Activated T-cell treated with anti-CD3 and anti-CD28 coated beads, Interleukin-2, amount 50 U/mL, for 72 hours (primary cell): ENCODE measurements at places on chromosomes 3 and 15. TPM values are rescaled to one million over a fixed set of nuclear protein-coding genes. Genes with fewer than 3 reads are reported as not detected.

- no peaks in the 10 kb centered on the region for H3K36me3 ChIP-seq
- no peak overlapping the region for H3K4me3 ChIP-seq
- no peak for DNase-seq
These were observed 93.5 kb upstream of the ARRDC4 start for GRCh38 chr15:97866959-97867358.

GRCh38 chr3:128851601-128852000, 27.8 kb upstream of the ACAD9 start:
- no peaks in the 10 kb centered on the region for H3K27me3 ChIP-seq
- H3K36me3 ChIP-seq = peaks cover 7% of the 10 kb centered on the region
- H3K27ac ChIP-seq = no peak overlapping the region
- peaks cover 7% of the 10 kb centered on the region for H3K4me1 ChIP-seq
- no peak overlapping the region for H3K4me3 ChIP-seq
- no peak for DNase-seq

DNA sequence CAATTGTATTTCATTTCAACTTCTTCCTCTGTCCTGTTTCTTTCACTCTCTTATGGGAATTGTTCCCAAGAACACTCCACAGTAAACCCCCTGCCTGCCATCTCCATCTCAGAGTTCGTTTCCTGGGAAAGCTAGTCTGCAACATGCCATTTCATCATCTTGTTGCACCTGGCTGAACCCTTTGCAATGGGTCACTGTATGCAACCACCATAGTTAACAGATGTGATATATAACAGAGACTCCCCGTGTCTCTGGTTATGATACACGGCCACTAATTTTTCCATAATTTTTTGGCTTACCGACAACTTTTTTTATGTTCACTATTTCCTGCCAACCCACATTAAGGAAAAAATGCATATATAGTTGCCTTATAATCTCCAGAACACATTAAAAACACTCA, 95.5 kb downstream of the CHST2 start:
- H3K4me3 ChIP-seq = no peak overlapping the region
- no peaks in the 10 kb centered on the region for H3K27me3 ChIP-seq
- peaks cover 21% of the 10 kb centered on the region for H3K4me1 ChIP-seq
- H3K36me3 ChIP-seq = no peaks in the 10 kb centered on the region

GRCh38 chr3:60774617-60775016, 476.6 kb downstream of the FHIT start:
- no peak for DNase-seq
- H3K4me1 ChIP-seq = no peaks in the 10 kb centered on the region
- no peak overlapping the region for H3K4me3 ChIP-seq
- peaks cover 2% of the 10 kb centered on the region for H3K36me3 ChIP-seq
- no peaks in the 10 kb centered on the region for H3K27me3 ChIP-seq

Gene MAP1A
- total RNA-seq = 0.82 TPM

DNA sequence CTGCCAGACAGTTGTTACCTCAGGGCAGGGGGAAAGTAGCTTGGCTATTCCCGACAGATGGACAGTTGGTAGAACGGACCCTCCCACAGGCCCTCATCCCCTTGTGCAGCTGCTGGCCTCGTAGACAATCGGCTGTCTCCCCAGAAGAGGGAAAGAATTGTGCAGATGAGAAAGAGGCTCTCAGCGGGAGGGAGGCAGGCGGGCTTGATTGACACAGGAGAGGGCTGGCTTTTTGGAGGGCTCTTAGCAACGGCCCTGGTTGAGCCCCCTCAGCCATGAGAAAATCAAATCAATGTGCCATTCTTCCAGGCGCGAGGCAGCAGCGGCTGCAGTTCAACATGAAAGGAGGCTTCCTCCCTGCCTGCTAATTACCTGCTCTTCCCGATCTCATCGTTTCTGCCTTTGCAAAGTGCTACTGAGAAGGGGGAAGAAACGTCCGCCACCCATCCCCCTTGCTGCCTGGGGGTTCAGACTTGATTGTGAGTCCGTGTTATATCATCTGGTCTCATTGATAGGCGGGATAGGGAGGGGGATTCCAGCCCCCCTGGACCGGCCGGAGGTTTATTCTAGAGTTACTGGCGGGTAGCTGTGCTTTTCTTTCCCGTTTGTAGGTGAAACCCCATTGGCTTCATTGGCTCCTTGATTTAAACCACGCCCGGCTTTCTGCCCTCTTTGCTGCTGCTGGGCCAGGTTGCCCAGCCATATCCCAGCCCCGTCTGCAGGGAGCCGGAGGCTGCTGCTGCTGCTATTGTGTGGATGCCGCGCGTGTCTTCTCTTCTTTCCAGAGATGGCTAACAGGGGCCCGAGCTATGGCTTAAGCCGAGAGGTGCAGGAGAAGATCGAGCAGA, at the start of gene TAGLN3:
TSS of gene TAGLN3 (plus strand) at position 287 of the 848 bp plus-strand sequence. CDS start at position 788, 501 bp downstream.
- DNase-seq = no peak
- peaks cover 42% of the 10 kb centered on the region for H3K4me1 ChIP-seq
- H3K27ac ChIP-seq = no peak within 1 kb of the TSS
- H3K4me3 ChIP-seq = peak within 1 kb of the TSS; percentile 75

- H3K27ac ChIP-seq = no peak overlapping the region
- H3K4me3 ChIP-seq = no peak overlapping the region
- no peak for DNase-seq
- no peaks in the 10 kb centered on the region for H3K4me1 ChIP-seq
These were observed 331.4 kb upstream of the CCDC54 start for GRCh38 chr3:107045791-107046190.

Gene CDHR4
- 0.39 TPM for total RNA-seq

Gene ARL13B
- 11.4 TPM for total RNA-seq

Gene GOLGA8R
- total RNA-seq = 2.6 TPM

Gene APOD
- 2.4 TPM for total RNA-seq

DNA sequence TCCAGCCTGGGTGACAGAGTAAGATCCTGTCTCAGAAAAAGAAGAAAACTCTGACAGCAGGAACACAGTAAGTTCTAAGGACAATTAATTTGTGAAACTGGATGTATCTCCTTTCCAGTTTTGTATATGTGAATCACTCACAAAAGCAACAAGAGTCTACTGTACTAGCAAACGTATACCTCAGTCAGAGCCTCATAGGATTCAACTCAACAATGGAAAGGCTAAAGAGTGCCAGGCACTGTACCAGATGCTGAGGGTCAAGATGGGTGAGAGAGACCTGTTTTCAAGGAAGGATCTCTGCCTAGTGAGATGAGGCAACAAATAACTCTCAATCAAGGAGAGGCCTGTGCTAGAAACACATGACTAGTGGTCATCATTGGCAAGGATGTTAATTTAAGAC, 14.9 kb downstream of the TBL1XR1 start:
- no peaks in the 10 kb centered on the region for H3K36me3 ChIP-seq
- DNase-seq = no peak
- no peaks in the 10 kb centered on the region for H3K27me3 ChIP-seq
- H3K27ac ChIP-seq = no peak overlapping the region
- peaks cover 78% of the 10 kb centered on the region for H3K4me1 ChIP-seq
- no peak overlapping the region for H3K4me3 ChIP-seq

DNA sequence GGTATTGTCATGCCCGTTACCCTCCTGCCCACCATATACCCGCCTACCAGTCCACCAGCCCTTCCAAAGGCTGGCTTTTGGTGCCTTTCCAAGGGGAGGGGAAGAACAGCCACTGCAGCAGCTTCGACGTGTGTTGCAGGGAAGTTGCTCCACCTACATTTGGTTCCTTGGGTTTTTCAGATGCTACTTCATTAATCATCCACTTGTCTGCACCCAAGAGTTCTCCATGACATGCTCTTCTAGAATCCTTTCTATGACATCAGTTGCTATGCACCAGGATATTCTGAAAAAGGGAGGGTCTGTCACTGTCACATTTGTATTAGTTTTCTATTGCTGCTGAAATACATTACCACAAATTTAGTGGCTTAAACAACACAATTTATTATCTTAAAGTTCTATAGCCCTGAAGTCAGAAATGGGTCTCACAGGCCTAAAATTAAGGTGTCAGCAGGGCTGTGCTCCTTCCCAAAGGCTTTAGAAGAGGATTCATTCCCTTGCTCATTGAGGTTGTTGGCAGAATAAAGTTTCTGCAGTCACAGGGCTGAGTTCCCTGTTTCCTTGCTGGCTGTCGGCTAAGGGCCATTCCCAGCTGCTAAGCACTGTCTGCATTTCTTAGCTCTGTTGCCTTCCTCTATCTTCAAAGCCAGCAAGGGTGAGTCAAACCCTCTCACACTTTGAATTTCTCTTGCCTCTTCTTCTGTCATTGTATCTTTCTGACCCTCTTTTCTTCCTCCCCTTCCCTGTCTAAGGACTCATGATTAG, at the start of gene LYZL4:
TSS of gene LYZL4 (minus strand) at position 241 of the 762 bp plus-strand sequence. CDS start 3,359 bp downstream, outside the sequence.
- H3K4me1 ChIP-seq = no peaks in the 10 kb centered on the region
- H3K27me3 ChIP-seq = peaks cover 18% of the 10 kb centered on the region
- H3K4me3 ChIP-seq = no peak within 1 kb of the TSS
- no peaks in the 10 kb centered on the region for H3K36me3 ChIP-seq
- no peak for DNase-seq

- no peak for DNase-seq
- H3K27ac ChIP-seq = no peak overlapping the region
- H3K36me3 ChIP-seq = no peaks in the 10 kb centered on the region
- H3K4me3 ChIP-seq = no peak overlapping the region
- no peaks in the 10 kb centered on the region for H3K27me3 ChIP-seq
- H3K4me1 ChIP-seq = no peaks in the 10 kb centered on the region
These were observed 341.4 kb downstream of the CNTN3 start for GRCh38 chr3:74273091-74273490.

Gene FETUB
- not detected for total RNA-seq

- H3K27ac ChIP-seq = no peak overlapping the region
- H3K36me3 ChIP-seq = no peaks in the 10 kb centered on the region
- no peak for DNase-seq
- no peaks in the 10 kb centered on the region for H3K27me3 ChIP-seq
These were observed 974.2 kb downstream of the NSUN3 start for GRCh38 chr3:95037097-95037496.

Gene PRKAR2A
- total RNA-seq = 35.7 TPM

Gene GOLGA8H
- 0.19 TPM for total RNA-seq

Gene ACAD9
- 21.9 TPM for total RNA-seq

DNA sequence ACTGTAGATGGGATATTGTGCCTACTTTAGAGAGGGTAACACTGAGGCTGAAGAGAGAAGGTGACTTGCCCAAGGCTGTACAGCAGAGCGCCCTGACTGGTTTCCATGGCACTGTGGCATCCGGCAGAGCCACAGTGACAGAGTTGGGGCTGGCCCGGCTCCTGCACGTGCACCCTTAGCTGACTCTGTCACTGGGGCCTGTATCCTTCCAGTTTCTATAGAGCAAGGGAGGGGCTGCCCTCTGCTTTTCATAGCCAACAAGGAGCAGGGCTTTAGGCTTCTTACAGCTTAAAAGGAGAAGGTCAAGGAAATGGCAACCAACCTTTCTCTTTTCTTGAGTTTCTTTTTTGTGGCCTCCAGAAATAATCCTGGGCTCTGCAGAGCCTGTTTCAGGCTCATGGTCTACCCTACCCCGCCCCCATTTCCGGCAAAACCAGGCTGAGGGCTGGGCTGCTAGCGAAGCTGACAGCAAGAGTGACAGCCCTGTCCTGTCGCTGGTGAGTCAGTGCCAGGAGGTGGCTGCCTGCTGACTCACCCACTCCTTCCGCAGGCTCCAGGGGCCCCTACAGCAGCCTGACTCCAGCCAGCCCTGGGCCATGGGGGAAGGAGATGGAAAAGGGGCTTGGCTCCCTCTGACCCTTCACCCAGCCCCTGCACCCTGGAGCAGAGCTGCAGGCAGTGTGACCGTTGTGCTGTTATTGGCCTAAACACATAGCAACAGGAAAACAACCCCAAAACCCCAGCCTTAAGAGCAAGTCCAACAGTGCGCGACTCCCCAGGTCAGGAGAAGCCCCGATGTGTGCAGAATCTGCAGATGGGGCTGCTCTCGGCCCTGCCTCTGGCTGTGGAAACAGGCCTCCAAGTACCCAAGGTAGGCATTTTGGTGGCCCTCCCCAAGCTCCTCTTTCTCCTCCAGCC, 29.8 kb downstream of the SLC6A6 start:
- H3K27ac ChIP-seq = peak overlapping the region; percentile 68
- peak; percentile 97 for DNase-seq
- H3K27me3 ChIP-seq = no peaks in the 10 kb centered on the region

Gene SUCLG2
- total RNA-seq = 35.8 TPM

DNA sequence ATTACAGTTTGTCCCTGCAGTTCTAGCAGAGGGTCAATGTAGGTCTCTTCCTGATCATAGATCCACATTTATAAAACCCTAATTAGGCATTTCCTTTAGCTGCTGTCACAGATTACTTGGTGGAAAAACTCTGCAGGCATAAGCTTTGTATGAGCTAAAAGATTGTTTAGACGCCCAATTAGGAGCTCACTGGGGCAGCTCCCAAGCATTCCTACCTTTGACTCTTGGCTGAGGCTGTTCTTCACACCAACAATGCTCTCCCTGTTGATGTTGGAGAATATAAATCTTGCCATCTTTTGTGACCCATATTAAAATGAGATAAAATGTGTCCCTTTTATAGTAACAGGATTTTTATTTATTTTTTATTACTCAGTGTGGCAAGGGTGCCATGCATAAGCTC, 148.3 kb upstream of the TRIM42 start:
- DNase-seq = no peak
- H3K4me1 ChIP-seq = no peaks in the 10 kb centered on the region
- no peaks in the 10 kb centered on the region for H3K36me3 ChIP-seq
- no peak overlapping the region for H3K4me3 ChIP-seq
- peaks cover 12% of the 10 kb centered on the region for H3K27me3 ChIP-seq

- no peak overlapping the region for H3K4me3 ChIP-seq
- peaks cover 8% of the 10 kb centered on the region for H3K36me3 ChIP-seq
- H3K27ac ChIP-seq = no peak overlapping the region
- no peaks in the 10 kb centered on the region for H3K27me3 ChIP-seq
- no peaks in the 10 kb centered on the region for H3K4me1 ChIP-seq
These were observed 41.3 kb upstream of the ZBED2 start for GRCh38 chr3:111636366-111636885.

- H3K4me1 ChIP-seq = no peaks in the 10 kb centered on the region
- no peak for DNase-seq
- no peak overlapping the region for H3K4me3 ChIP-seq
- H3K27me3 ChIP-seq = peaks cover 50% of the 10 kb centered on the region
- H3K36me3 ChIP-seq = no peaks in the 10 kb centered on the region
- H3K27ac ChIP-seq = no peak overlapping the region
These were observed 160.7 kb upstream of the TSC22D2 start for GRCh38 chr3:150247441-150247840.

GRCh38 chr3:75192146-75192616, 471.9 kb upstream of the FRG2C start:
- peak; percentile 50 for DNase-seq
- H3K27ac ChIP-seq = no peak overlapping the region
- no peaks in the 10 kb centered on the region for H3K4me1 ChIP-seq

DNA sequence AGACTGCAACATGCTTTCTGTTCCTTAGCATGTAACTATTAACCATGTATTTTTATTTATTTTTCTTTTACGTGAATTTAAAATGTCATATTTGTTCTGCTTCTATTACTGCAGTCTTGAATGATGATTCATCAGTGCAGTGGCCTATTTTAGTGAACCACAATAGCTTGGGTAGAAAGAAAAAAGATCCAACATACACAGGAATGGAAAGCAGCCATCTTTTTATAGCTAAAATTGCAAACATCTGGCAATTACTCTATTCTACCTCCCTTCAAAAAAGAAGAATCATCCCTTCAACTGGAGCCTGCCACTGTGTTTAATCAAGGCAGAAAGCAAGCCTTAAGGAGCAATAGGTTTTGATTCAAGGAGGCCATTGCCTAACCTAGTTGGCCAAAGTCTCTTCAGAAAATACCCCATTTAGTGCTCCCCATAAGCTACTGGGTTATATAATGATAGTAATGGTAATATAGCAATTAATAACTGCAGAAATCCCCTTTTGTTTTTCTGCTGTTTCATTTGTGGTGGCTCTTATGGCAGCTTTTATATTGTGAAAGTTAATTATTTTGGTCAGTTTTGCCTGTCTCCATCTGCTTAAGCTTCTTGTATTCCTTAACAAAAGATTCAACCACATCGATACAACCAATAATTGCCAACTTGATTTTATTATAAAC, 267.3 kb downstream of the LPP start:
- H3K4me1 ChIP-seq = peaks cover 7% of the 10 kb centered on the region
- H3K27ac ChIP-seq = no peak overlapping the region
- H3K4me3 ChIP-seq = no peak overlapping the region
- peaks cover 8% of the 10 kb centered on the region for H3K36me3 ChIP-seq
